NCI-H2029 (cell line): ENCODE measurements at places on chromosomes 2 and 18.
A peak's percentile ranks its signal among the peaks of the same experiment; 100 is the strongest.

- no peak for DNase-seq
Observed at GRCh38 chr2:200081236-200081635, 125.9 kb downstream of the MAIP1 start.

DNA sequence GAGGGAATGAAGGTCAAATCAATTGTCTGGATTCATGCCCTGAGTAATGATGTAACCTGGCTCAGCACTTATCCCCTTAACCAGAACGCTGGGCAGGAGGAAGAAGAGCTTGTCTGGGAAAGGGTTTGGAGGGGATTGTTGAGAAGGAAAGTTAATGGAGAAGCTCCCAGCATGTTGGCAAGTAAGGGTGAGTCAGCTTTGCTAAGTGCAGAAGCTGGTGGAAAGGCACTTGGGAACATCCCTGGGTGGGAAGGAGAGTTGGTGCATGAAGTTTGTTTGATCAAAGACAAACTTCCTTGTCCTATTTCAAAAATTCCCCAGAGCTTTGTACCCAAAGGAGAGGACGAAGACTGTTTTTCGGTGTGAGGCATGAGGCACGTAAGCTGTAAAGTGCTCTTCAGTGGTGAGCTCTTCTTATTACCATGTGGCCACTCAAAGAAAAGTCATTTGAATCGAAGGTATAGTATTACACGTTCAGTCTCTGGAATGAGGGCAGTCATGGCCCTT, 17.6 kb upstream of the DAW1 start:
- DNase-seq: peak; percentile 52

- no peak for DNase-seq
Observed at GRCh38 chr2:170714381-170715061, 616 bp upstream of the SP5 start.

DNA sequence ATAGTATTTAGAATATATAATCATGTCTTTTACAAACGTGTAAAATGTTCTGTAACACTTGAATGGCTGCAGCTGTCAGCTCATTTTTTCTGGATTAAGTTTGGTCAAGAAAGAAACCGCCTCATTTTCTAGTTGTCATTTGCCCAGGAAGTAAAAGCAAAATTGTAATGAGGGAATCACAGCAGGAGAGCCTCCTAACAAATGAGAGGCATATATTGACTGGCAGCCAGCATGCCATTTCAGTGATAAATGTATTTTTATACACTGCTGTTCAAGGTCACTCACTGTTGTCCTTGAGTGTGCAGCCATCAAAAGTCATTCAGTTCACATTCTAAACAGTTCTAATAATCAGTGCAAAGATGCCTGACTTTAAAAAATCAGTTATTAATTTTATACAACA, 144.3 kb upstream of the BOD1L2 start:
- no peak for DNase-seq

DNA sequence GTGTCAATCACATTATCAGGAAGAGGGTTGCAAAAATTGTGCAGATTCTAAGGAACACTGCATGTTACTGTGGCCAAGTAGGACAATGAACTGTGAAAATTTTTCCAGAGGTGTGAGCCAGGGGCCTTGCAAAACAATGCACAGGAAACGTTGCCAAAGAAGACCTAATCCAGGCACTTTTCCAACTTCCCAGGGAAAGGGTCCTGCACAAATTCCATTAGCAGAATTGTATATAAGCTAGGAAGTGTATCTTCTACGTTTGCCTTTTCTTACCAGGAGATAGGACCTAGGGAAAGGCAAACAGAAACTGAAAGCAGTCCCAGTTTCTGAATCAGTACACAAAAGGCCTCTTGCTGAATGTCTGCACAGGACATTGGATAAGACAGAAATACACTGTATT, 1888.3 kb upstream of the CELF4 start:
- DNase-seq: peak; percentile 65

- DNase-seq: no peak
Observed at GRCh38 chr18:59646228-59646962, 50.8 kb downstream of the CCBE1 start.

DNA sequence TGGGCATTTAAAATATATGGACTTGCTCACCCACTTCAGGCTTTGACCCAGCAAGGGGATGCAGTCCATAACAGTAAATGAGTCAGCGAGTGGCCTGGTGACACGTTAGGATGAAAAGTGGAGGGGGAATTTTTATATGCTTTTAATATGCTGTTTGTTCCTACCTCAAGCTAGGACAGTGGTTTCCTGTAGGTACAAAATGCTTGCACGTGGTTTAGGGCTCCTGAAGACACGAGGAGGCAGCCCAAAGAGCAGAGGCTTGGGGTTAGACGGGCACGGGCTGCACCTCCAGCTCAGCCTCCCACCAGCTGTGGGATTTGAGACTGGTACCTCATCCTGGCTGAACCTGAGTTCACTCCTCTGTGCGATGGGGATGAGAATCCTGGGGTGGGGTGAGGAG, 306.2 kb upstream of the CXCR4 start:
- no peak for DNase-seq

- DNase-seq: peak; percentile 74
Observed at GRCh38 chr2:179272406-179273192, 8.0 kb upstream of the SESTD1 start.

DNA sequence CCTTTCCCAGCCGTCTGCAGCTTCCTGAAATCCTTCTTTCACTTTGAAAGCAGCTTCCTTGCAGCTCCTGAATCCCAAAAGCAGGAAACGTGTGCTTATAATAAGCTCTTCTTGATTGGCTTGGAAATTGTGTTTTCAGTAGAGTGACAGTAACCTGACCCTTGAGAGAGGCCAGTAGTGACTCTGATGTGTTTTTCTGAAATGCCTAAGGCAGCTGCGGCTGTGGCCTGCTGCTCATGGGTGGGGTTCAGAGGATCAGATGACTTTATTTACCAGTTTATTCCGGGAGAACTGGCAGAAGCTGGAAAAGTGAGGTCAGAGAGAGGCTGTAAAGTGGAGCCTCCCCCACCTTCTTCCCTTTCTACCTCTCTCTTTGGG, 31.9 kb upstream of the RPIA start:
- DNase-seq: peak; percentile 96

- no peak for DNase-seq
Observed at GRCh38 chr18:54736981-54737380, 91.3 kb upstream of the RAB27B start.

DNA sequence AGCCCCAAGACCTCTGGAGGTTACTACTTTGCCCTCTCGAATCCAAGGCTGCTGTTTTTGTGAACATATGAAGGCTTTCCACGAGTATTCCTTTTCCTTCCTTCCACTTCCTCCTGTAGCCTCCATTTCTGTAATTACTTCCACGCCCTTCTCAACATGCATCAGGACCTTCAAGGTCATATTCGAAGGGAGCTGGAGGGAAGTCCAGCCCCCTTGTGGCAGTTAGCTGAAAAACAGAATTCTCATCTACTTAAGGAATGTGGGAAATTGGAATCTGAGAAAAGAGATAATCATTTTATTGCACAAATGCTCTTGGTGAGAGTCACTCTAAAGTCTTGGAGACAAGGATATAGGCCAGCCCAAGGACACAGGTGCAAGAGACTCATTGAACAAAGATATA, 1000.2 kb downstream of the TDRD15 start:
- no peak for DNase-seq

DNA sequence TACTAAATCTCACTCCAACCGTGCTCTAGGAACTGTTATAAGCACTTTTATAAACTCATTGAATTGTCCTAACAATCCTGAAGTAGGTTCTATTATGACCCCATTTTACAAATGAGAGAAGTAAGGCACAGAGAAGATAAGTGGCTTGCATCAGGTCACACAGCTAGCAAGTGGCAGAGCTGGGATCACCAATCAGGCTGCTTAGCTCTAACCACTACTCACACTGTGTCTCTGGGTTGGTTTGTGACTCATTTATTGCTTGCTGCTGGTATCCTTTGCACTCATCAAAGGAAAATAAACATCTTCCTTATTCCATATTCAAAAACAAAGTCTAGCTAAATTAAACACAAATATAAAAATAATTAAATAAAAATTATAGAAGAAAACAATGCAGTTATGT, 42.5 kb upstream of the IL1R2 start:
- no peak for DNase-seq

GRCh38 chr18:51953521-51953920, 386.5 kb upstream of the DCC start:
- no peak for DNase-seq

DNA sequence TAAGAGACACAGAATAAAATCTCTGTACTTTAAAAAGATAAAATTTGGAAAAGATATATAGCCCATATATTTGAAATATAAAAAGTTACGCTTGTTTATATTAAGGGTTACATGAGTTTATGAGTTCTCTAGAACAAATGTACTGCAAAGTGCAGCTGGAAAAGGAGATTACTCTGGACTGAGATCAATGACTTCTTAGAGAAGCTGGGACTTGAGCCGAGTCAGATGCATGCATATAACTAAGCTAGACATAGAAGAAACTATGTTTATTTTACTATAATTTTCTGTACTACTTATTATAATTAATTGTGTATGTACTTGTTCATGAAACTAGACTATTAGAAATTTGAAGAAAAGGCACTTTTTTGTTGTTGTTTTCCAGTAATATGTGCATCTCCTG, 170.3 kb upstream of the NXPH2 start:
- no peak for DNase-seq

DNA sequence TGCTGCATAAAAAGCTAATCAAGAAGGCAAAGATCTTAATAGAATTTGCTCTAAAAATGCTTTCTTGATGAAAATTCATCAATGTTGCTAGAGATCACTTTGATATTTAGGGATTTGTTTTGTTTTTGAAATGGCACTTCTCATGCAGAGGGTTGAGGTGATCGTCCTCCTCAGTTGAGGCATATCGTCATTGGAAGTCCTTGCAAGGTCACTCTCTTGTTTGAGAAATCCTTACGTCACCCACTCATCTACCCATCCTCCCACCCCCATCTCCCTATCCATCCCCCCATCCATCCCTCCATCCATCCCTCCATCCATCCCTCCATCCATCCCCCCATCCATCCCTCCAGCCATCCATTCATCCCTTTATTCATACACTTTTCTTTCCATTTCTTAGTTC, 133.7 kb downstream of the THNSL2 start:
- DNase-seq: no peak

GRCh38 chr18:46362533-46362932, 258.3 kb downstream of the HAUS1 start:
- DNase-seq: no peak

GRCh38 chr18:31219395-31219794, 56.7 kb upstream of the DSC1 start:
- no peak for DNase-seq

GRCh38 chr2:225366731-225367130, 32.8 kb upstream of the NYAP2 start:
- no peak for DNase-seq

DNA sequence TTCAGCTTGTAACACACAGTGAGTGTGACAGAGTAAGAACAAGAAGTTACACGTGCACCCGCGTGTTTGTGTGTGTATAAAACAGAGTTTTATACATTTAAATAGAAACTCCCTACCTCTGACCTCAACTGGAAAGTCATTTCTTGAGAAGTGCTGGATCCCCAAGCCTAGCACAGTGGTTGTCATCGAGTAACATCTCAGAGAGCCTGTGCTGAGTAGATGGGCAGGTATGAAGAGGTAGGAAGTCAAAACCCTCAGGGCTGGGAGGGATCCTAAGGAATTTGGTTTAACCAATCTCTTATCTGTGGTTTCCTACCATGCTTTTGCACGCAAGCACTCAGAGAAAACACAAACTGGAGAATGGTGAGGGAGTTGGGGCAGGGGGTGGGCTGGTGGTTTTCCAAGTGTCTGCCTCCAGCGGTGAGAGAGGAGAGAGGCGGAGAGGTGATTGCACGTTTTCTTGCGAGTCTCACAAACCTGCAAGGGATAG, 9.2 kb downstream of the ACOXL start:
- DNase-seq: no peak

GRCh38 chr18:28372186-28372585, 195.3 kb upstream of the CDH2 start:
- no peak for DNase-seq
